Muscle of back (tissue), 13 donors: ENCODE measurements at places on chromosomes 2 and 18.

- DNase-seq: no peak
Observed at GRCh38 chr2:202762556-202762955, 109.0 kb downstream of the ICA1L start.

- no peak for DNase-seq
Observed at GRCh38 chr2:217703999-217704398, 298.8 kb downstream of the TNS1 start.

GRCh38 chr2:3453190-3453999 lies 65.9 kb downstream of the ADI1 start:
- DNase-seq: no peak

DNA sequence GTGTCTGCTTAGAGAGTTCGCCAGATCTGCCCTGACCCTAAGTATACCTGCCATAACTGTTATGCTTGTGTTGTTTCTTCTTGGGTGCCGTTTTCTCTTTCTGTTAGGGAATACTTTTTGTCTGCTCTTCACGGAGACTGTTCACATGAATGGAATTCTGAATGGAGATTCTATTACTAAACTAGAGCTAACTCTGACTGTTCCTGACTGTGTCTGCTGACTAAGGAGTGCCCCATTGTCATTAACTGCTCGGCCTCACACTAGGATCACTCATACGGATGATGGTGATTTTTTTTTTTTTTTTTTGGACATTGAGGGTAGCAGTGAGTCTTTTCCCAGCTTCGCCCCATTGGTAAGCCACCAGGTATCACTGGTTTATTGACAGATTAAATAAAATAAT lies 104.8 kb upstream of the SLC8A1 start:
- DNase-seq: no peak

DNA sequence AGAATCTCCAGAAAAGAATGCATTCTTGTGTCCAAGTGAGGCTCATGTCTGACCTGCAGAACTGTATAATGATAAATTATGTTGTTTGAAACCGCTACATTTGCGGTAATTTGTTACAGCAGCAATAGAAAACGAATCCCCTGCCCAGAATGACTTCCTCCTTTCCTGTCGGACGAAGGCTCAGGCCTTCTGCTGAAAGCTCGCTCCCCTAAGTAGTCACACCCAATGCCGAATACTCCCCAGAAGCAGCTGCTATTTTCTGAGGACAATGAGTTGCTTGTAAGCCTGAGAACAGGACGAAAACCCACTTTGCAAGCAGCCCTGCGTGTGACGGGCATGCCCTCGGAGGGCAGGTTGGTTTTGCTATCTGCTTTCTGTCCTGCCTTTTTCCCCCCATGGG lies 27.7 kb upstream of the PTPN4 start:
- no peak for DNase-seq

DNA sequence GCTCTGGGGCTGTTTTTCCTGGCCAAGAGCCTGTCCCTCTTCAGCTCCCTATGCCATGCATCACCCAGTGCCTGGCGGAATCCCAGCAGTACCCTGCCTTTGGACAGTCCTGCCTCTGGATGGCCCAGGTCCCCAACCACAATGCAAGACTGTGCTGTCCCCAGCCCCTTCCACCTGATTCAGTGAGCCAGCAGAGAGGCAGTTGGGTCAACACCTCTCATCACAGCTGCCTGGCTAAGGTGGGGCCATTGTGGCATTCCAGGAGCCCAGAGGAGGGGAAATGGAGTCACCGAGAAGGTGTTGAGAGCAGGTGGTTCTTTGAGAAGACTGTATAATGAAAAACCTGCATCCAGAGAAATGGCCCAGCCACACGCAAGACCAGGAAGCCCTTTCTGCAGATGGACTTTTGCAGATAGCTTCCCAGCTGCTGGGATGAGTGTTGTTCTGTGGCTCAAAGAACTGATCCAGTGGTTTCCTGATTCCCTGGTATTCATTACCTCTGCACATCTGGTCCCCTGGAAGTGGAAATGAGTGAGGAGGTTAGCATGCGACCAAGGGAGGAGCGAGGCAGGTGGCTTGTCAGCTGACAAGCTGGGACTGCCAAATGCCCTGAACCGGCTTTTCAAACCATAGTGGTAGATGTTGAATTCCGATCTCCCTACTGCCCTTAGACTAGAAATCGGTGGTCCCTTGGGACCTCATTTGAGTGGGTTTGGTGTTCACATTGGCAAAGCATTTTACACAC lies 1.7 kb upstream of the ASPRV1 start:
- no peak for DNase-seq

- DNase-seq: no peak
Observed at GRCh38 chr2:236179236-236180075, 11.3 kb upstream of the GBX2 start.

DNA sequence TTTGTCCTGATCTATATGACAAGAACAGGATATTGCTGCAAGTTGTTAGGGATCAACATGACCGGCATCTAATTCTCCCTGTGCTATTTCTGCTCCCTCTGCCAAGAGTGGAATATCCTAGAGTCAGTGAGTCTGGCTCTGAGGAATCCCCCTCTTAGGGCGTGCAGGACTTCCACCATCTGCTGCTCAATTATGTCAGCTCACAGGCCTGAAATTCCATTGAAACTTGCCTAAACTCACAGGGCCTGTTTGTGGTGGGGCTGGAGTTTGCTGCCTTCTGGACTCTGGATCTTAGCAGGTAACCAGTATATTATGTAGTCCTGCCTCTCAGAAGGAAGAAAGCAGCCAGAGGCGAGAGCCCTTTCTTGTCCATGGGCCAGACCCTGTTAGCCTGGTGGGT lies 323.0 kb downstream of the TSN start:
- peak; percentile 24 for DNase-seq
